Astrocyte (in vitro differentiated cells and primary cell): ENCODE measurements at places on chromosomes 7 and 10. TPM values are rescaled to one million over a fixed set of nuclear protein-coding genes. Genes with fewer than 3 reads are reported as not detected.

The VIPR2 gene
- total RNA-seq = 0.43 and 0.68 TPM in 2 replicates

The CPA2 gene
- total RNA-seq = not detected in 2 replicates

The LRIT1 gene
- not detected in 2 replicates for total RNA-seq

The GALNT17 gene
- 5.7 and 7.8 TPM in 2 replicates for total RNA-seq

The CALCR gene
- total RNA-seq = 5.4 and 5.7 TPM in 2 replicates

The CPN1 gene
- not detected in 2 replicates for total RNA-seq

The PTN gene
- total RNA-seq = 11.1 and 17.2 TPM in 2 replicates
